ENCODE measurements at places on chromosomes 5 and 9.

GRCh38 chr9:9747787-9748186 lies 865.0 kb downstream of the PTPRD start:
- DNase-seq = peak; percentile 43

- DNase-seq = no peak
Observed at GRCh38 chr5:15799612-15800011, 299.6 kb downstream of the FBXL7 start.

DNA sequence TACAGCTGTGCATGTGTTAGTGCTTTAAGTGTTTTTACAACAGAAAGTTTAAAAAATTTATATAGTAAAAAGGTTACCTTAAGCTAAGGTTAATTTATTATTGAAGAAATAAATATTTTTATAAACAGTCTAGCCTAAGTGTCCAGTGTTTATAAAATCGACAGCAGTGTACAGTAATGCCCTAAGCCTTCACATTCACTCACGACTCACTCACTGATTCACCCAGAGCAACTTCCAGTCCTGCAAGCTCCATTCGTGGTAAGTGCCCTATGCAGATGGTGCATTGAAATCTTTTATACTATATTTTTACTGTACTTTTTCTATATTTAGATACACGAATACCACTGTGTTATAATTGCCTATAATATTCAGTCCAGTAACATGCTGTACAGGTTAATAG lies 159.1 kb downstream of the ROR2 start:
- no peak for DNase-seq

DNA sequence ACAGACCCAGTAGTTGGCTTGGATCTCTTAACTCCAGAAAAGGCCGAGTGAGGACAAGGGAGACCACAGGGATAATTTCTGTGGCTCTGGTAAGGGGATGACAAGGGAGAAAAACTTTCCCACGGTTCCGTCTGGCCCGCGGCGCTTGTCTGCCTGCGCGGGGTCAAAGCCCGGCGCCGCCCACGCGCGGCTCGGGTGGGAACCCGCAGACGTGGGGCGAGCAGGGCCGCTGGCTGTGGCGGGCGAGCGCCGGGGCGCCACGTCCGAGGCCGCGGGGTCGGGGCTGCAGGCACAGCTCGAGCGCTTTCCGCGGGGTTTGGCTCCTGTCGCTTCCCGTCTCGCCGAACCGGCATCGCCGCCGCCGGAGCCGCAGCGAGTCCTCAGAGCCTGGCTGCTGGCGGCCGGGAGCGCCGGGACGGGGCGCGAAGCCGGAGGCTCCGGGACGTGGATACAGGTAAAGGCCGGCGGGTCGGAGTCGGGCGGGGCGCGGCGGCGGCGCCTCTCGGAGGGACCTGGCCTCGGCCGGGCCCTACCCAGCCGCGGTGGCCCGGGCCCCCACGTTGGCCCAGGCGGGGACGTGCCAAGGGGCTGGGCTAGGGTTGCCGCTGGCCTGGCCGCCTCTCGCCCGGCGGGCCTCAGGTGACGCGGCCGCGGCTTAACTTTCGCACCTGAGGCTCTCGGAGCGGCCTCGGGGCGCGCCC lies at the start of gene RNF180:
RNF180 (plus strand) TSS at position 344 of the 701 bp plus-strand sequence. CDS start 34,965 bp downstream, outside the sequence.
- peak; percentile 14 for DNase-seq

GRCh38 chr9:114484854-114485443 lies 20.3 kb downstream of the WHRN start:
- peak; percentile 73 for DNase-seq

DNA sequence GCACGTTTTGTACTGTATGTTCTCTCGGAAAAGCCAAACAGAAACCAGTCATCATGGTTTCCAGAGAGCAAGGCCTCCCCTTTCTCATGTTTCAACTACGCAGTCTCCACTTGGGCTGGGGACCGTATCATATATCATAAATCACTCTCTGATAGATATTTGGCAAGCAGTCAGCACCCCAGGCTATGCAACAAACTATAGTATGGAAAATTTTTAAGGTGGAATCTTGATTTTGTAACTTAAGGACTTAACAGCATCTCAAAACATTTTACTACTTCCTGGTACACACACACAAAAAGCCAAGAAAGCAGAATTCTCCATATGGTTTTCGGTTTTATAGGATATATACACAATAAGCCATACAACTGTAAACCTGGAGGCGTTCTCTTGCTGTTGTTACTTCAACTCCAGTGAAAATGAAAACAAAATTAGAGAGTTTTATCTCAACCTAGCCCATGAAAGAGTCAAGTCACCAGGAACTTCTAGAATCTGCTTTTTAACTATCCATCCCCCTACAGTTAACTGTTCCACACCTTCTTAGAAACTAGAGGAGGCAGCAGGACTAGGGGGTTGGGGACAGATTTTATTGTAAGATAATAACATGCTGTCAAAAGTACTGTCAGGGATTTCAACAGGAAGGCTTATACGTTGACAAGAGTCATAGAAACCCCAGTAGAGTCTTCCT lies 283.4 kb downstream of the NFIB start:
- DNase-seq = no peak

GRCh38 chr9:35071814-35072460 lies 488 bp downstream of the VCP start:
- peak; percentile 80 for DNase-seq

DNA sequence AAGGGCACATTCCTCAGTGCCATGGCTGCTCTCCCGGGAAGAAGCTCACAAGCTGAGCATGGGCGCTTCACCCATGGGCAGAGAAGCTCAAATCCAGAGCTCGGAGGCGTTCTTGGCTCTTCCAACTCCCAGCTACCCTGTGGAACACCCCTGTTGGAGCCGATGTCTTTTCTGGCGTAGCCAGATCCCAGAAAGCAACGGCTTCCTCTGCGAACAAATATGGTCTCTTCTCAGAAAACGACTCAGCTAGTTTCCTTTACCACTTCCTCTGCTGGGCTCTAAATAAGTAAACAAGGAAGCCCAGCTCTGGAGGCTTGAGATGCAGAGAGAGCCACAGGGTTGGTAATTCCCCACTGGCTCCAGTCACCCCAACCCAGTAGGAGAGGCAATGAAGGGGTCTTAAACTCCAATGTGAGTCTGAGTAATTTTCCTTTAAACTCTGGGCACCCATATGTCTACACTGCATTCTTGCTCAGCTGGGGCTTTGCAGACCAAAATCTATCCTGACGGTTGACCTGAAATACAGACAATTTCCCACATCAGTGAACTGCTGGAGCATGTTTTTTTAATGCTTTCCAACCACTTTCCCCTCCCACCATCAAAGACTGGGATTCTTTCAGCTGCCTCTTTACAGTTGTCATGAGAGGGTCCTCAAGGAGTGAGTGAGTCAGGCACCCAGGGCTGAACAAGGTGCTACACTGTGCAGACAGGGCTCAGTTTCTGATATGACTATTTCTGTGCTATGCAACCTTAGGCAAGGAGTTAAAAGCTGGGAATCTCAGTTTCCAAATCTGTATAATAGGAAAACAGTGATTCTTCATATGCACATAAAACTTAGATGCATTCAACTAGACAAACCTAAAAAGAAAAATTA lies at the start of gene LCP2:
LCP2 (minus strand) TSS at position 189 of the 874 bp plus-strand sequence; CDS start at position 23, 166 bp downstream.
- DNase-seq = no peak

GRCh38 chr9:124306098-124306735 lies 48.5 kb downstream of the NEK6 start:
- DNase-seq = peak; percentile 67

All from ACHN (cell line).